ENCODE measurements at places on chromosomes 1 and 21.

DNA sequence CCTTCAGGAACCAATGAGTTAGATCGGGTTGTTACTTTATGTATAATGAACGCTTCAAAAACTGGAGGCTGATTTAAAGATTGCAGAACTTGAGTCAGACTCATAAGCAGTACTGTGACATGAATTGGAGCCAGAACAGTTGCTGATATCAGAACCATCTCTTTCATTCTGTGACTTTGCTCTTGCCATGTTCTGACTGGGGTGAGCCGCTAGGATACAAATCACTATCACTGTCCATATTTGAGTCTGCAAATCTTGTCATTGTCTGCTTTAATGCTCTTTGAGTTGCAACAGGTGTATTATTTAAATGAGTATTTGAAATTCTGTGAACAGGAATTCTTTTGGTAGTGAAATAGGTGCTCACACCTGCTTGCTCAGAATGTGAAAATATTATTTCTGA, 52.5 kb downstream of the LRIG2 start:
- no peak for DNase-seq

GRCh38 chr1:175877939-175878737, 134.7 kb upstream of the TNR start:
- no peak for DNase-seq

GRCh38 chr1:227734856-227735538, at the start of the genes JMJD4 and SNAP47:
Gene JMJD4, minus strand, starts transcription at chr1:227735302. Its CDS starts 29 bp downstream, at chr1:227735273.
Gene SNAP47, plus strand, starts transcription at chr1:227735435. Its CDS starts 12,302 bp downstream, at chr1:227747737.
- DNase-seq, result peak; percentile 86

GRCh38 chr21:20313013-20313412, 685.2 kb upstream of the NCAM2 start:
- no peak for DNase-seq

DNA sequence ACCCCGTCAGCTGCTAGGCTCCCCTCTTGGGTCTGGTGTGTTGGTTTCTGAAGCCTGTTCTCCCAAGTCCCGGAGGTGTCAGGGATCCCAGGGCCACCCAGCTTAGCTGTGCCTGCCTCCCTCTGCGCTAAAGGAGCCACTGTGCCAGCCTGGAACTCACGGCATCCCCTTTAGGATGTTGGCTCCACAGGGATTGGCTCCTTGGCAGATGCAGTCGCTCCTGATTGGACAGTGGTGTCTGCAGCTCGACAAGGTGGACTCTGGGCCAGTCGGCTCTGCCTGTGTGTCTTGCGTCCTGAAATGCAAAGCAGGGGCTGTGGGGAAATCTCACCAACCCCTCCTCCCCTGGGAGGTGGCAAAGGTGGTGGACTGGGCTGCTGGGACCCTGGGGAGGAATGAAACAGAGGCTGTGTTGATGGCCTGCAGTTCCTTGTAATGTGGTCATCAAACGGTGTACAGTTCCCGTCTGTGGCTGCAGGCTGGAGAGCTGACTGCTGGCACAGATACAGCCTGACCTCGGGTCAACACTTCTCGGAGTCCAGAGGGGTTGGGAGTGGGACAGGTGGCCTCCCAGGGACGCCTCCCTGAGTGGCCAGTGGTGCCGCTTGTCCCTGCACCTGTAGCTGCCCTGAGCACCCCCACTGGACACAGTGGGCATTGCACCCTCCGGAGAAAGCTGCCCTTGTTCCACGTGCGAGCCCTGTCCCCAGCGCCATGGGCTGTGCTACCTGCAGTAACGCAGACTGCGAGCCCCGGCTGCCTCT, 11.5 kb upstream of the KCNAB2 start:
- DNase-seq, result peak; percentile 13

GRCh38 chr21:32705901-32706300, 21.9 kb downstream of the SYNJ1 start:
- DNase-seq, result no peak

DNA sequence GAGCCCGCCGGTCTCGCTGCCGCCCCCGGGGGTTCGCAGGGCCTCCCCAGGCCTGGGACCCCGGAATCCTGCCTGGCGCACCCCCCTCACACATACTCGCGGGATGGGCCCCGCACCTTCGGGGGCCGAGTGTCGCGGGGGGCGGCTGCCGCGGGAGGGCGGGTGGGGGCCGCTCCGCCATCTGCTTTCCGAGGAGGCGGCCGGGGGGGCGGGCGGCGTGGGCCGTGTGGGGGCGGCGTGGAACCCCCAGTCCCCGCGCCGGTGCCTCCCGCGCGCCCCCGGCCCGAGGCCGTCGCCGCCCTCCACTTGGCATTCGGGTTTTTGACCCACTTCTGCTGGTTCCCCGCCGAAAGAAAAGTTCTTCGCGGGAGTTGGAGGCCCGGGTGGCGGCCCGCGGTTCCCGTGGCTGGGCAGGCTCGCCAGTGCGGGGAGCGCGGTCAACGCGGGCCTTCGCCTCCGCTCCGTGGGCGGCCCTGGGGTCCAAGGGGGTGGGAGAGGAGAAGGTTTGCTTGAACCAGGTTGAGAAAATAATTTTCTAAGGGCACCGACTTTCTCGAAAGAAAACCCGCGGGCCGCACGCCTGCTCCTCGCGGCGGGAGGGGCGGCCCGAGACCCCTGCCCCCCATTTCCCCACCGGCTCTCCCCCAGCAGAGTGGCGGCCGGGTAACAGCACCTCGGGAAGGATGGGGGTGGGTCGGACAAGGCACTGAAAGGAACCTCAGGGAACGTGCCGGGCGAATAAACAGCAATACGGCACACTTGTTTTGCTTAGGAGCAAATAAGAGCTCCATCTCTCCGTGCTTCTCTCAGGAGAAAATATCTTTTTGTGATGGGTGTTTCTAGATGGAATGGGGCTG, 1.6 kb downstream of the PHF13 start:
- no peak for DNase-seq

DNA sequence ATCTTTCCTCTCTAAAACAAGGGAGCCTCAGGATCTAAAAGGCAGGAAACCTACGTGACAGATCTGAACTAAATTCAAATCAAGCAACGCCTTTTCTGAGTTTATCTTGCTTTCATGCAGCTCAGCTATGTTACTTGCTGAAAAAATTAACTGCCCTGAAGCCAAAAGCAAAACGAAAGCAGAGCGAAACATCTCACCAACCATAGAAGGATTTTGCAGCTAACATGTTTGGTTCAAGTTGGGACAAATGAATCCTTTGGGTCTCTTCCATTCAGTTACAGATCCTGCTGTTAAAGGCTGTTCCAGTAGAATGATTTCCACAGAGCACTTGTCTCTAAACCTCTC, 482 bp downstream of the SLC2A5 start:
- no peak for DNase-seq

DNA sequence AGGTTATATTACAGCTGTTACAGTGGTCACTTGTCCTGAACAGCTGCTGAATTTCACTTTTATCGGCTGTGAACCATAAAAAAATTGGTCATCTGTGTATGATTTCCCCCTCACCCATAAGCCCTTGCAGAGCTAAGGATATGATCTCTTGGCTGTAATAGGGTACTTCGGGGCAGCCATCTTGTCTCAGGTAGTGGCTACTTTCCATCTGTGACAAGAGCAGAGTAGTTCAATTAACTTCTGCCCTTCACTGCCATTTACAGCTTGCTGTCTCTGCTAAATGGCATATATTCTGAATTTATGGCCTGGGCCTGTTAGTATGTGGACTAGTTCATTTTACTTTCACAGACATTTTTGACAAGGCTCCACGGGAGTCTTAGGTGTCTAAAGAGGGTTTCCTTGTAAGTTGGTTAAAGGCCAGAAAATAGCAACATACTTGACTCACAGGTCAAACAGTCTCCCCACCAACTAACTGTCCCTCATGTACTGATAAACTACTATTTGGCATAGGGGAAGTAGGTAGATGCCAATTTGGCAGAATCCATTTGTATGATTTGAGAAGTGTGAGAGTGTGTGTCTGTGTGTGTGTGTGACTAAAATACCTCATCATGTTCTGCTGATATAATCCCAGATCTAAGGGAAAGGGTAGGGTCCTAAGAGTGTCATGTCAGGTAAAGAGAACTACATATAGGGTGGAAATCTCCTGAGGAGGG, 151.6 kb downstream of the KCTD3 start:
- DNase-seq, result no peak

DNA sequence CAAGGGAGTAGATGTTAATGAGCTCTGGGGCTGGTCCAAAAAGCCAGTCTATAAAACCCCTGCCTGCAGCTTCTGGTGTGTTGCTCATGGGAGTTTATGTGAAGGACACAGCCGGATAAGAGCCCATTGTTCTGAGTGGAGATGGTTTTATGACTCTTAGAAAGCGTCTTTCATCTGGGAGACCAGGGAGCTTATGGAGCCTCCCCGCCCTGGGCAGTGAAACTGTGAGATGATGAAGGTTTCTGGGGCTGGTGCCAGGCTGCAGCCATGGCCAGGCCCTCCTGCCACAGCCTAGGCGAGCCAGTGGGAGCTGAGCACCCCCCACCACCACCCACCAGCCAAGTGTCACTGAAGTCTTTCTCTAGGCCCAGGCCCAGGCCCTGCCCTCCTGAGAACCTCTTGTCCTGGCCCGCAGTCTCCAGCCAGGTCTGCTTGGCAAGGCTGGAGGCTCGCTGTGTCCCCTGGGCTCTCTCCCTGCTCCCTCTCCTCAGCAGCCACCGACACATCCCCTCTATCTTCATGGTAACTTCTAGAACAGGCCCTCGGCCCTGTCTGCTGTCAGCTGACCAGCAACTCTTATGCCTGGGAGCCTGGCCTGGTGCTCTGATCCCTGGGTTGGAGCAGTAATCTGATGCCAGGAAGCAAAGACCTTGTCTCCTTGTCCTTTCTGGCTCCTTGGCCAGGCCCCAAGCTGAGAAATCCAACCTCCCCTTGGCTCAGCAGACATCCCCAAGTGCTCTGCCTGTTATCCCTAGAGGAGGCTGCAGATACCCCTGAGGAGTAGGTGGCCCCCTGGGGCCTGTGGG, 7.6 kb upstream of the ARHGEF10L start:
- DNase-seq, result no peak

GRCh38 chr1:231684356-231685244, 58.0 kb downstream of the DISC1 start:
- no peak for DNase-seq

DNA sequence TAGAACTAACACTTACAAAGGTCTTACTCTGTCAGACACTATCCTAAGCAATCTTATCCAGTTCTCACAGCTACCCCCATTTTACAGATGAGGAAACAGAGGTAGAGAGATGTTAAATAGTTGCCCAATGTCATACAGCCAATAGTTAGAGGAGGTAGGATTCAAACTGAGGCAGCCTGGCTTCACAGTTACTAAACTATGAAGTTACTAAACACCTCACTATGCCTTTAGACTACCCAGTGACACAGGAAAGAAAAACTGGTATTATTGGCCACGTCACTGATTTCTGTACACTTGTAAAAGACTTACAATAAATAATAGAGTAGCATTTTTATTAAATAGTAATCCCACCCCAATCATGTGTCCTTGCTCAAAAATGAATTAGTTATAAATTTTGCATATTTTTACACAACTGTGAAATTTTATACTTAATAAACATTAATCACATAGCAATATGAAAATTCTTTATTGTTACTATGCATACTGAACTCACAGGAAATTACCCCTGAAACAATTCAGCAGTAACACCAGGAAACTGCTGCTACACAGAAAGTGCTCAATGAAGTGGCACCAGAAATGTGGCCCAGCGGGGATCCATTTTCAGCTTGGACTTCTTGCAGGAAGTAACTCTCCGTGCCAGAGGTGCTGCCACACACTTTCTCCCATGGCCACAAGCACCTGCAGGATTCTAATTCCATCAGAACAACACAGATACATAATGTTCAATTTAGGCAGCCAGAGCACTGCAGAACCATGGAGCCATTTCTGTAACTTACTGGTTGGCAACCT, 69.4 kb downstream of the VAV3 start:
- DNase-seq, result no peak

DNA sequence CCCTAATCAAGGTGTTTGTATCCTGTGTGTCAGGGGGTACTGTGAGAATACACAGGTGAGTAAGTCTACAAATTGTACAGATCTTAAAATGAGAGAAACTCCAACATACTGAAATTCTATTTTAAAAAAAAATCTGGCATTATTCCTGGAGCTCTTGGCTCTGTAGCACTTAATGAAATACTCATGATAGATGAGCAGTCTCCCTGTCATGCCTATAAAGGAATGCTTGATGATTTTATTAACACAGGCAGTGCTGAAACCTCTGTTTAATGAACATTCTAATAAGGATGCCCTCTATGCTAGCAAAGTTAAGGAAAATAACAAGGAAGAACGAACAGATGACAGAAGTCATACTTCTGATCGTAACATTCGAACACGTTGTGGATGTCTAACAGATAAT, 233.9 kb upstream of the NEGR1 start:
- no peak for DNase-seq

DNA sequence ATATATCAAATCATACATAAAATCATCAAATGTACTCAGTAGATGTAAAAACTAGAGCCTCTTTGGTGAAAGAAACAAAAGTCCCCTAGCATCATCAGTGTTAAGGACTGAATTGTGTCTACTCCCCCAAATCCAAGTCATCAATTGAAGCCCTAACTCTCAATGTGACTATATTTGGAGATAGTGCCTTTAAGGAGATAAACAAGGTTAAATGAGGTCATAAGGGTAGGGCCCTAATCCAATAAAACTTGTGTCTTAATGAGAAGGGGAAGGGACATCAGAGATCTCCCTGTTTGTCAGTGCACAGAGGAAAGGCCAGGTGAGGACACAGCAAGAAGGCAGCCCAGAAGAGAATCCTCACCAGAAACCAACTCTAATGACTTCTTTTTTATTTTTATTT, 33.5 kb downstream of the USP24 start:
- no peak for DNase-seq

- DNase-seq, result no peak
Observed at GRCh38 chr1:72524021-72524420, 241.7 kb upstream of the NEGR1 start.

GRCh38 chr1:208230668-208231529, 13.3 kb downstream of the PLXNA2 start:
- DNase-seq, result no peak
